NCI-H446 treated with DMSO at 0.1 percent for 48 hours (cell line): ENCODE measurements at places on chromosomes 12 and 14.

GRCh38 chr14:22981090-22981875, 1.1 kb downstream of the AJUBA start:
- DNase-seq = no peak

DNA sequence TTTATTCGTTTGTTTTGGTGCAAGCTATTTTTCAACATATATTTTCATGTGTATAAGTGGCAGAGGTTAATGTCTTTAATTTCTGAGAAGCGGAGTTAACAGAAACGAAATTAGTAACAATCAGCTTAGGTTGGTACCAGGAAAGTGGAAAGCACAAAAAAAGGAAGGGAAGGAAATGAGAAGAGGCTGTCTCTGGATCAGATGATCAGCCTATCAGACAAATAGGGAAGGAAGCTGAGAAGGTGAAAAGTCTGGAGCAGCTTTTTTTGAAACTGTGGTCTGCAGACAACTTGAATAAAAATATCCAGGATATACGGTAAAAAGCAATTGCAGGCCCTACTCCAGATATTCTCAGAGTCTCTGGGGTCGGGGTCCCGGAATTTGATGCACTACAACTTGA, 265.0 kb downstream of the SSPN start:
- no peak for DNase-seq

DNA sequence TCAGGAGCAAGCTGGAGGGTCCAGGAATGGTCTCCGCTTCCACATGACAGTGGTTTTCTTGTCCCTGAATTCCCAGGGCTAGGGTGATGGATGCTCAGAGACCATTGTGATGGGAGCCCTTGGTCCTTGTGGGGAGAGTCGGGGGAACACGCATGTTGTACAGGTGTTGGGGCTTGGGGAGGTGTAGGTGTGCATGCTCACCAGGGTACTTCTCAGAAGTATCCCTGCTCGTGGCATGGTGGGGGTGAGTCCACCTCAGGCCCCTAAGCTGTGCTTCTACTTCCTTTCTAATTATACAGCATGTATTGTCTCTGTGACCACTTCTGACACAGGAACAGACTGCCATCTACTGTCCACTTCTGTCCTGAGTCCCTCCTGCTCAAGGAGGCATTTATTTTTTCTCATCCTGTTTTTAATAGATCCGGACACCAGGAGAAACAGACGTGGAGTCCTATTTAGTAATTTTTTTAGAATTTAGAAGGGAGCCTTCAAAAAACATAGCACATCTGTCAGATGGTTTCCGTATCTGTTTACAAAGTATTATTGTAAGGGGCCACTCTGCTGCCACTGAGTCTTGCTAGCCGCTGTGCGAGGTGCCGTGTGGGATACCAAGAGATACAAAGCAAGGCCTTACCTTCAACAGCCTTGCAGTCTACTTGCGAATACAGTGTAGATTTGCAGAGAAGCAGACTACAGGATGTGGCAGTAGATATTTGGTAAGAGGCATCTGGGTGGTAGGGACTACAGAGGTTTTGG, 10.5 kb downstream of the NTF3 start:
- no peak for DNase-seq

GRCh38 chr12:106042037-106042436, 96.7 kb downstream of the NUAK1 start:
- DNase-seq = no peak

GRCh38 chr14:94143711-94144110, 14.3 kb upstream of the IFI27L2 start:
- DNase-seq = no peak

DNA sequence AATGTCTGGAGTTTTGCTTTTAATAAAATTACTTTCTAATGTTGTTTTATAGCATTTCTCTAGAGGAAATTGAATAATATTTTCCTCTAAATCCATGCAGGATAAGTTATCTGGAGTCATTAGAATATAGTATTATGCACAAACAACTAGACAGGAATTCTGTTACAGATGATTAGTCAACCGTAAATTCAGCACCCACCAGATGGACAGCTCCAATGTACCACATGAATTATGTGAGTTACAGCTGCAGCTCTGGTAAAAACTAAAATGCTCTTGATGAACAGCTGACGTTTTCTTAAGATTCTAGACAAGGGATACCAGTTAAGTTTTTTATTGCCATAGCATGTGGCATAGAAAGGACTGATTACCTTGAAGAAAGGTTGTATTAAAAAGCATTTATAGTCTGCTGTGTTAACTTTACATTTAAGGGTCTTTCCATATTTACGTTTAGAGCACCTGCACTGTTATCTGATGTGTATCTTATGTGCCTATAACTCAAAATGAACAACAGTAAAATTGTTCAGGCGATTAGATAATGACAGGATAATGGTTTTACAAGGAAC, 321.4 kb upstream of the LRFN5 start:
- DNase-seq = peak; percentile 71

GRCh38 chr12:73106296-73106695, 834.1 kb downstream of the TRHDE start:
- no peak for DNase-seq

DNA sequence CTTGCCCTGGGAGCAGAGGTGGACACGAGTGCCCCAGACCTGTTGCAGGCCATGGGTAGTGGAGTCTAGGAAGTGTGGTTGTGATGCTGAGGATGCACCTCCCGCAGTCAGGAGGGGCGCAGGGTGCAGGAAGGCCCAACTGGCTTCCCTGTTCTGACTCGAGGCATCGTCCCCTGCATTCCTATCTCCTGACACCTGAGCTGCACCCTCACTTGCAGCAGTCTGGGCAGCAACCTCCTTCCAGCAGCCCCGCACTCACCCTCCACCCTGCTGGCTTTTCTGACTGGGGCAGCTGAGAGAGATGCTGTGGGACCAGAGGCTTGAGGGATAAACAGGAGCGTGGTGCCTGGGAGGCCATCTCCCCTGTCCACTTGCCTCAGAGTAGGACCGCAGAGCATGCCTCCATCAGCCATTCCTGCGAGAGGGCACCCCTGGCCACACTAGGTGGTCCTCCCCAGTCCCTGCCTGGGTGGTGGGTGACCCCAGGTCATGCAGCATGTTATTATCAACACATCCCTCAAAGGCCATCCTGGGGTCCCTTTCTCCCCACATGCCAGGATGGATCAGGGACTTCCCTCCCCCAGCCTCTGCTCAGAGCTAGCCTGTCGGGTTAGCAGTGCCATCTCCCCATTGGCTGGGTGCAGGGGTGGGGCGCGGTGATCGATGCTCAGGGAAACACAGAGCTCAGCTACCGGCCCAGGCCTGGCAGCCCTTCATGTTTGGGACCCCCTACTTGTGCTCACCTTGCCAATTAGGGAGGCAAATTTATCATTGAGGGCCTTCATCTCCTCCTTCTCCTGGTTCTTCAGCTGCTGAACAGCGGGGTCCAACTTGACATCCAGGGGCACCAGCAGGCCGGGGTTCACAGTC, 719 bp downstream of the KRT80 start:
- no peak for DNase-seq

DNA sequence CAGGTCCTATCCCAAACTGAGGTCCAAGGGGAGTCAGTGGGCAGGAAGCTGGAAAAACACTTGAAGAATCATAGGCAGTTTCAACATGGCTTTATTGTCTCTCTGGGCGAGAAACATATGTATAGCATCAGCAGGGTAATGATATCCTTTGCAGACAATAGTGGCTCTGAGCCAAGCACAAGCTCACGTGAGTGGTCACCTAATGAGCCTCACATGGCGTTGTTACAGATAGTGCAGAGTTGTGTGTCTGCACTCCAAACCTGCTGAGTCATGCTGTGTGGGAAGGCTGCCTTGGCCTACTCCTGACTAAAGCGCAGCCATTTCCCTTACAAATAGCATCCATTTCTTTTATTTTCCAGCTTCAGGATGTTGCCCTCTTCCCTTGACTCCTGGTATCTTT, 105.2 kb upstream of the SYT1 start:
- DNase-seq = no peak

GRCh38 chr14:24677956-24678355, 44.0 kb upstream of the GZMB start:
- DNase-seq = no peak
